ENCODE measurements at places on chromosomes 5 and 9.

- no peak for DNase-seq
Measured at GRCh38 chr5:173515526-173515925, 100.9 kb downstream of the BOD1 start.

- DNase-seq, result no peak
Measured at GRCh38 chr9:2419347-2419746, 202.2 kb upstream of the VLDLR start.

- no peak for DNase-seq
Measured at GRCh38 chr5:77319117-77319804, 108.8 kb downstream of the PDE8B start.

- no peak for DNase-seq
Measured at GRCh38 chr5:134647750-134648424, 698 bp upstream of the SEC24A start.

- DNase-seq, result no peak
Measured at GRCh38 chr9:20476912-20477521, 145.3 kb downstream of the MLLT3 start.

DNA sequence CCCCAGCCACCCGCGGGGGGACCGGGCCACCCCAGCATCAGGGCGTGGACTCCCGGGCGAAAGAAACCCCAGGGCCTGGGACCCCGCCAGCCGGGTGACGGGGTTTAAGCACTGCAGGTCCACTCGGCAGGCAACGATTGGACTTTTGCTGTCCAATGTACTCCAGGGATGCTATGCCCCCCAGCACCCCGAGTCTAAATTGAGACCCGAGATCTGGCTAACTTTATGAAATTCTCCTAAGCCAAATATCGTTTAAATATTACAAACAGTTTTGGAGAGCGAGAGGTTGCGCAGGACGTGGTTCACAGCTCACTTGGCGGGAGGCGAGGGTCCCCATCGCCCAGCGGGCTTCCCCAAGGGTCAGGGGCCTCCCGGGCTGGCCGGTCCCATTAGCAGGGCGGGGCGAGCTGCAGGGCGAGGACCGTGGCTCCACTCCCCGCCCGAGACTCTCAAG, 384 bp upstream of the MRPS2 start:
- no peak for DNase-seq

DNA sequence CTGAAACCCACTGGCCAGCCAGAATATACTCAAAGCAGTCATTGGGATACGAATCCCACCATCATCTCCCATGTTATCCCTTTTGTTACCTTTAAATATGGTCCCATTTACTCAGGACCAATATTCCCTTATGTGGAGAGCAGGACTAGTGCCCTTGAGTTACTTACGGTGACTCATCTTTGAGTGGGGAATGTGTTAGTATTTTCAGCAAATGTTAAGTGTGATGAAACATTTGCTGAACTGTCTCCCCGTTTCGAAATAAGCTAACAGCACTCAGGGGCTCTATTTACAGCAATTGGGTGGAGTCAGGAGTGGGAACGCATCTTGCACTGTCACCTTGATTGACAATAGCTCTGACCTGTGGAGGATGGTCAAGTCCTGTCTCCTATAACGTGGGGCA, 67.4 kb downstream of the CTSL start:
- DNase-seq, result no peak

- no peak for DNase-seq
Measured at GRCh38 chr5:17004441-17005106, 68.5 kb upstream of the MYO10 start.

DNA sequence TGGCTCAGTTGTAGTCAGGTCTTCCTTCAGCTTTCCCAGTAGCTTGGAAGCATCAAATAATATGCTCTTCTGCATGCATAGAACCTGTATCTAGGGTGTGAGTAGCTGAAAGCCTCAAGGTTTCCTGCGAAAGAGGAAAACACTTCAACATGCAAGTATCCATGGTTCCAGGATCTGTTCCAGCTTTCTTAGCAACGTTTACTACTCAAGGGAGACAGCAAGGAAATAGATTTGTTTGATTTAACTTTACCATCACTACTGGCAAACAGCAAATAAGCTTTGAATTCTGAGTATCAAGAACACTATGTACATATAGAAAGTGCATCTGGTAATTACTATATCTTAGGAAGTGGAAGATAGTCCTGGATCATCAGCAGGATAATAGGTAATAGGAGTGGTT, 341.0 kb downstream of the PRR16 start:
- DNase-seq, result no peak

- DNase-seq, result peak; percentile 10
Measured at GRCh38 chr9:127159325-127159801, 36.9 kb upstream of the ANGPTL2 start.

DNA sequence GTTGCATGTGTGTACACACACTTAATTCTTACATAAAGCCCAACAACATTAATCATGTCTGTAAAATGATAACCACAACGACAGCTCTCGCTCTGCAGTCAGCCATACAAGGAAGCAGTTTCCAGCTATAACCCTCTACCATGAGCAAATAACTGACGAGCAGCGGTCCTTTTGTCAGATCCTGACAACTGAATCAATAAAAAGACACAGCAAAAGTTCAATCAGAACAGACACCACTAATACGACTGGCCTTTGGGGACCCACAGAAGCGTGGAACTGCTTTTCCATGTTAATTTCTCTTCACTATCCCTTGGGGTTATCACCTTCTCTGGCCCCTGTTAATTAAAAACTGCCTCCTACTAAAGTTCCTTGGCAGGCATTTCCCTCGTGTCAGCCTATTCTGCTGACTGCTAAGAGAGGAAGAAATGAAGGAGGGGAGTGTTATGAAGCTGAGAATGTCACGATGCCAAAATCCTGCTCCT, 722.8 kb upstream of the GRAMD2B start:
- no peak for DNase-seq

DNA sequence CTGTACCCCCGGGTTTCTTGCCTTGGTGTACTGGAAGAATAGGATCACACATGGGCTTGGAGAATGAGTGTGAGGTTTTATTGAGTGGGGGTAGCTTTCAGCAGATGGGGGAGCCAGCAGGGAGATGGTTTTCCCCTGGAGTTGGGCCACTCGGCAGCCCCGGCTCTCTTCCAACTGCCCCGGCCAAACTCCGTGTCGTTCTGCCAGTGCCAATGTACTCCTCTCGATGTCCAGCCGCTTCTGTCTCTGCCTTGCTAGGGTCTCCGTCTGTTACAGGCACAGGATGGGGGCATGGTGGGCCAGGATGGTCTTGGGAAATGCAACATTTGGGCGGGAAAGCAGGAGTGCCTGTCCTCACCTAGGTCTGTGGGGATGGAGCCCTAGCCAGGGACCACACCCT, 7.6 kb upstream of the PLPP6 start:
- DNase-seq, result no peak

- peak; percentile 34 for DNase-seq
Measured at GRCh38 chr9:93093127-93093876, 2.7 kb upstream of the CARD19 start.

DNA sequence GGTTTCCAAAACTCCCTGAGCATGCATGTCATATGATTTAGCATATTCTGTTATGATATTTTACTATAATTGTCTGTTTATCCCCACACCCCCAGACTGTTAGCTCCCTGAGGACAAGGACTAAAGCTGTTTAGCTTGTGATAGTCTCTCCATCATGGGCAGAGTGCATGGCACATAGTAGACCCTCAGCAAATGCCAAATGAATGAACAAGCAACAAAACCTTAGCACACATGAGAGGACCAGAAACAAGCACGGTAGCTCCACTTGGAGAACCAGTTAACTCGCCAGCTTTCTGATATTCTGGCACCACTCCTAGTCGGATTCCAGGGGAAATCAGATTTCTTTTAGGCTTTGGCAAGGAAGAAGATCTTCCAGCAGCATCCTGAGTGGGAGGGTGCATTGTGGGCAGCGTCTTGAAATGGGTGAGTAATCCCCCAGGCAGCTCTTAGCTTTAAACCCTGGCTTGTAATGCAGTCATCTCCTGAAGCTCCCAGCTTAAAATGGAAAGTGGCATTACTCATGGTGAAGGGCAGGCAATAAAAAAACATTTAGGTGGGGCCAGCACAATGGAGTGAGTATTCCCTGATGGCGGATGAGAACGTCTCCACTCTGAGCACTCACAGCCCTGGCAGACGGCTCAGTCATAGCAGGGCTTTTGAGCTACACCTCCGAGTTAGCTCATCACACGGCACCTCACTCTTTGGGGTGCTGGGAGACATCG, 41.1 kb downstream of the FGF1 start:
- no peak for DNase-seq

GRCh38 chr5:78615697-78616096, 32.9 kb downstream of the LHFPL2 start:
- DNase-seq, result no peak

DNA sequence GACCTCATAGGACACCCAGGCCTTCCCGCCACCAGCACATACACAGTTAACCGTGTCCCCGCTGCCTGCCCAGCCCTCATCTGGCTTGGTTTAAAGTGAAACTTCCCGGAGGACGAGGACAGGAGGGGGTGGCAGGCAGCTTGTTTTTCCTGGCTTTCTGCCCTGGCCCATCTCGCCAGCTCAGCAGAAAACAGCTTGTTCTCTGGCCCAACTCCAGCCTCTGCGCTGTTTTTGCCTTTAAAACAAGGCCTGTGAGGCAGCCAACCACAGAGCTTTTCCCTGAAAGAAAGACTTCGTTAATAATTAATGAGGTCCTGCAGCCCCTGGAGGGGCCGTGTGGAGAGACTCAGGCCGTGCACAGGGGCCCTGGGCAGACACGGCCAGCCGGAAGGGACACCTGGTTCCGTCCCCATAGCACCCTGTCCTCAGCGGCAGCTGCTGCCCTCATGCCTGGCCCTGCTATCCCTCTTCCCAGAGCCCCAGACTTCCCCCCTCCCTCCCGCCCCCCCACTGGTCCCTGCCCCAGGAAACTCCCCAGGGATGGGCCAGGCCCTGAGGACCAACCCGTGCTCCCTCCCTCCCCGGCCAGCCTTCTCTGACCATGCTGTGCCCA, 108.7 kb downstream of the RXRA start:
- peak; percentile 96 for DNase-seq

- DNase-seq, result no peak
Measured at GRCh38 chr5:41559184-41559583, 48.8 kb upstream of the PLCXD3 start.

GRCh38 chr5:109589986-109590385, 99.7 kb upstream of the MAN2A1 start:
- no peak for DNase-seq

GRCh38 chr5:133122711-133123110, 70.9 kb downstream of the HSPA4 start:
- DNase-seq, result peak; percentile 71

DNA sequence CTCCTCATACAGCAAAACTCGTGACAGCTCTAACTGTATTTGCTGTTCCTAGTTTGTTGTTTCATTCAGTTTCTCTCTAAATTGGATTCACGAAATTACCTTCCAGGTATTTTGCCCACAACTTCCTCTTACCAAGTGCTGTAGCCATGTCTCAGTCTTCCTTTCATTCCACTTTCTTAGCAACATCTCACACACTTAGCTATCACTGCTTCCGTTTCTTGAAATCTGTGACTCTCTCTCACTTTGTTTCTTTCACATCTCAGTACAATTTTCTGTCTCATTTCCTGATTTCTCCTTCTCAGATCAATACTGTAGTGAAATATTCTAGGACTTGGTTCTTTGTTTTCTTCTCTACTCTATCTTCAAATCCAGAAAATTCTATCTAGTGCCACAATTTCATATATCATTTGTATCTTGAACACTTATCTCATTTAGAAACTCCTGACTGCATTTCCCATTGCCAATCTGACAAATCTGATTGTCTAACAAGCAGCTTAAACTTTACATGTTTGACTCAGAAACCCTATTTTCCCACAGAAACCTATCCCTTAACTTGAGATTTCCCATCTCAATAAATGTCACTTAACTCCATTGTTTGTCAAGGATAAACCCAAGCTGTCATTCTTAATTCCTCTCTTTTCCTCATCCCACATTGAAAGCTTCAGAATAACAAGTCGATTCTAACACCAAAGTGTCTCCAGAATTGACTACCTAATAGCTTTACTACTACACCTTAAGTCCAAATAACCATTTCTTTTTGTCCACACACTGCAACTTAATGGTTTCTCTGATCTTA, 303.1 kb downstream of the CDH12 start:
- DNase-seq, result no peak
